ENCODE measurements at places on chromosomes 6 and 20.

DNA sequence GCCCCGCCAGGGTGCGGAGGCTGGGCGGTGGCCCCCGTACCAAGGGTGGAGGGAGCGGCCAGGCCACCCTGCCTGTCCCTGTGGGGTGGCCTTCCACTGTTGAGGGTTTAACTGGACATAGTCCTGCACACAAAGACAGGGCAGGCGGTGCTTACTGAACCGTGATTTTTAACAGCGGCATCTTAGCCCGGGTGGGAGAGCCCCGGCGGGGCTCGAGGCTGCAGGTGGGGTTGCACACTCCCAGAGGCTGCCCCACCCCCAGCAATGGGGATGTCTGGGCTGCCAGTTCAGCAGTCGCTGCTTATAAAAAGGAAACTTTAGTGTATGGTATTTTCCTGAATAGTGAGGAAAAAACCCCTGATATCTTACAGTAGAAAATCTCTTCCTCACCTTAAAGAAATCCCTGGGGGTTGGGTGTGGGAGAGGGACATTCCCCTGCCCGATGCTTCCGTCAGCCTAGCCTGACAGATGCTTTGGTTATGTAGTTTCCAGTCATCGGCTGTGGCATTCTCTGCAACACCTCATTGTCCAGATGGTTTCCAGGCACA lies 79.4 kb downstream of the IRF4 start:
- DNase-seq: no peak

DNA sequence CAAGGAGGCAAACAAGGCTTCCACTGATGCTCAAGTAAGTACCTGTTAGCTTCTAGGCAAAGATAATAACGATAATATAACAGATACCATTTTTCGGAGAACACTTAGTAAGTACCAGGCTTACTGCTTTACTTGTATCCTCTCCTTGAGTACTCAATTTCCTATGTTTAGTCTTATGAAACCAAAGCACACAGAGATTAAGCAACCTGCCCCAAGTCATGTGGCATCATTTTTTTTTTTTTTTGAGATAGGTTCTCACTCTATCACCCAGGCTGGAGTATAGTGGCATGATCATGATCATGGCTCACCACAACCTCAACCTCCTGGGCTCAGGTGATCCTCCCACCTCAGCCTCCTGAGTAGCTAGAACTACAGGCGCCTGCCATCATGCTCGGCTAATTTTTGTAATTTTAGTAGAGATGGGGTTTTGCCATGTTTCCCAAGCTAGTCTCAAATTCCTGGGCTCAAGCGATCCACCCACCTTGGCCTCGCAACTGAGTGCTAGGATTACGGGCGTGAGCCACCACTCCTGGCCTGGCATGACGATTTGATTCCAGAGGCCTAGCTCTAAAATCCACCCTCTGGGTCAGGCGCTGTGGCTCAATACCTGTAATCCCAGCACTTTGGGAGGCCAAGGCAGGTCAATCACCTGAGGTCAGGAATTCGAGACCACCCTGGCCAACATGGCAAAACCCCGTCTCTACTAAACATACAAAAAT lies 14.0 kb downstream of the SPAG4 start:
- DNase-seq: no peak

GRCh38 chr20:50716518-50716917 lies 14.9 kb upstream of the PARD6B start:
- no peak for DNase-seq

GRCh38 chr6:12944001-12944400 lies 227.4 kb downstream of the PHACTR1 start:
- no peak for DNase-seq

- no peak for DNase-seq
Observed at GRCh38 chr6:43303751-43304331, 4.8 kb downstream of the CRIP3 start.

- no peak for DNase-seq
Observed at GRCh38 chr6:166603043-166603690, 16.7 kb upstream of the RAMACL start.

DNA sequence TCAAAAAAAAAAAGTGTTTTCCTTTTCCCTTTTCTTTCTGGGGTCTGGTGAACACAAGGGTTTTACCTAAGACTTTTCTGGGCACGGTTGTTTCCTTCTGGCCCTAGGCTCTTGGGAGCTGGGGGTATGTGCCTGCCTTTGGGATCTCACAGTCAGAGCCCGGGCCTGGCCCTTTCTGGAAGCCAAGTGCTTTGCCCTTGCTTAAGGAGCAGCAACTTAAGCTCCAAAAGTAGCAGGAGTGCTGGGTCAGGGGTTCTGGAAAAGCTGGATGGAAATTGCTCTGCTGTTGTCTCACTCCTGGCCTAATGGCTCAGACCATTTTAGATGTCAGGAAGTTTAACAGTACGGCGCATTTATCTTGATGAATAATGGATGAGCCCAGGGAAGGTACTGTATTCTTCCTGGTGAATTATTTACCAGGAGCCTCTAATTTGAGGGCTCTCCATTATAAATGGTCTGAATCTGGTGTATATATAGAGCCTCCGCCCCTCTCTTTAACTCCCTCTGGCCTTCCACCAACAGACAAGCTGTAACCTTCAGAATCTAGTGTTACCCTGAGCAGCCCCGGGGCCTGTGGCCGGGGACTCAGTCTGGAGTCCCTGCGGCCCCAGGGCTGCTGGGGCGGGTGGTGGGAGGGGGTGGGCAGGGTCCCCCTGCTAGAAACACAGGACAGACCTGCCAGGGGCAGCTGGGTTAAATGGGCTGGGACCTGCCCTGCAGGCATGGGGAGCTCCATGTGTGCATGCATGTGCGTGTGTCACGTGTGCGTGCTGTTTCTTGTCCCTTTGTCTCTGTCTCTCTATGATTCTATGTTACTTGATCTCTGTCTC lies 37.5 kb downstream of the PTK7 start:
- no peak for DNase-seq

DNA sequence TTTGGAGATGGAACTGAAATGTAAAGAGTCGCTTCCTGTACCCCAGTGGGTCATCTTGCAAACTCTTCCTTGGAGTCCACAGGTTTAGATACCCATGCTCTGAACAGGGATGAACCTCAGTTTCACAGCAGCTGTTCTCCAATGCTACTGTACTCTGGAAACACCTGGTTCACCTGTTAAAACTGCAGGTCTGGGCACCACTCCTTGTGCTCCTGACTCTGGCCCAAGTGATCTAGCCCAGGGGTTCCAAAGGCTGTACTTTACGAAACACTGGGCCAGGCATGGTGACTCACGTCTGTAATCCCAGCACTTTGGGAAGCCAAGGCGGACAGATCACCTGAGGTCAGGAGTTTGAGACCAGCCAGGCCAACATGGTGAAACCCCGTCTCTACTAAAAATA lies 102.1 kb downstream of the ATP9A start:
- DNase-seq: no peak

Data from RCC 7860 (cell line).